CD4-positive, alpha-beta T cell treated with Interferon alpha-2 for 1 hour (primary cell): ENCODE measurements at places on chromosomes 2 and 18.

DNA sequence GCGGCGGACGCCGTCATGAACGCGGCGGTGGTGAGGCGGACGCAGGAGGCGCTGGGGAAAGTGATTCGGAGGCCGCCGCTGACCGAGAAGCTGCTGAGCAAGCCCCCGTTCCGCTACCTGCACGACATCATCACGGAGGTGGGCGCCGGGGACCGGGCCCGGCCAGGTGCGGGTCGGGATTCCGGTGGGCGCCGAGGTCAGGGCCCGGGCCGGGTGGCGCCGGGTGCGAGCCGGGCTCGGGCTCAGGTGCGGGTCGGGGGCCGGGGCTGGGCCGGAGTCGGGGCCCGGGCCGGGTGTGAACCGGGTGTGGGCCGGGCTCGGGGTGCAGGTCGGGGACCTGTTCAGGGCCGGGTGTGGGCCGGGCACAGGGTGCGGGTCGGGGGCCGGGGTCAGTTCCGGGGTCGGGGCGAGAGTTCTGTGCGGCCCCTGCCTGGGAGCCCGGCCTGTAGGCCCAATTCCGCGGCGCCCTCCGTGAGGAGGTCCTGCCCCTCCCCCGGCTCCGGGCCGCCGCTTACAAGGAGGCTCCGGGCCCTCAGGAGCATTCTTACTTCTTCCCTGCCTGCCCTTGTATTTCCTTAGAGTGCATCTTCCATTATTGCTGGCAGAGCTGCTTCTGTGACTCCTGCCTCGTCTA, 447 bp downstream of the TRAF3IP1 start:
- DNase-seq: no peak

GRCh38 chr2:21438949-21439348, 315.2 kb downstream of the TDRD15 start:
- DNase-seq: no peak

DNA sequence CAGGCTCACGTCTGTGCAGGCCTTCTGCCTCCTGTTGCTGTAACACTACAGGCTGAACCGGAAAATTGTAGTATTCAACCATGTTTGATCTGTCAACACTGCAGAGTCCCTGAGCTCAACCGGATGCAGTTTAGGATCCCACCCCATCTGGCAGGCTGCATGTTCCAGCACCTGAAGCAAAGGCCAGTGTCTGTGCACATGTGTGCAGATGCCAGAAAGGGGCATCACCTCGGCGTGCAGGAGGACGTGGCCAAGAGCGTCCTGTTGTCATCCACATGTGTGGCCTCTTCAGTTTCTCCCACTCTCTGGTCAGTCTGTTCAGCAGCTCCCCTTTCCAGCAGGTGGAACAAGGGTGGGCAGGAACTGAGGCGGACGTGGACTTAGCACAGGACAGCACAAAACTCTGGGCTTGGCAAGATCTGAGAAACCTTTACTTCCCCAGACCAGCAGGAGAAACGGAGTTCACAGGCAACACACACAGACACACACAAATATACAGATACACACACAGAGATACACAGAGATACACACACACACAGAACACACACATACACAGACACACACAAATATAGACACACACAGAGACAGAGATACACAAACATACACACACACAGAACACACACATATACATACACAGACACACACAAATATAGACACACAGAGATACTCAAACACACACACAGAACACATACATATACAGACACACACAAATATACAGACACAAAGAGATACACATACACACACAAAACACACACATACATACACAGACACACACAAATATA, 111.3 kb downstream of the NDUFA10 start:
- DNase-seq: no peak

GRCh38 chr18:57947117-57947516, 96.9 kb upstream of the NEDD4L start:
- no peak for DNase-seq

DNA sequence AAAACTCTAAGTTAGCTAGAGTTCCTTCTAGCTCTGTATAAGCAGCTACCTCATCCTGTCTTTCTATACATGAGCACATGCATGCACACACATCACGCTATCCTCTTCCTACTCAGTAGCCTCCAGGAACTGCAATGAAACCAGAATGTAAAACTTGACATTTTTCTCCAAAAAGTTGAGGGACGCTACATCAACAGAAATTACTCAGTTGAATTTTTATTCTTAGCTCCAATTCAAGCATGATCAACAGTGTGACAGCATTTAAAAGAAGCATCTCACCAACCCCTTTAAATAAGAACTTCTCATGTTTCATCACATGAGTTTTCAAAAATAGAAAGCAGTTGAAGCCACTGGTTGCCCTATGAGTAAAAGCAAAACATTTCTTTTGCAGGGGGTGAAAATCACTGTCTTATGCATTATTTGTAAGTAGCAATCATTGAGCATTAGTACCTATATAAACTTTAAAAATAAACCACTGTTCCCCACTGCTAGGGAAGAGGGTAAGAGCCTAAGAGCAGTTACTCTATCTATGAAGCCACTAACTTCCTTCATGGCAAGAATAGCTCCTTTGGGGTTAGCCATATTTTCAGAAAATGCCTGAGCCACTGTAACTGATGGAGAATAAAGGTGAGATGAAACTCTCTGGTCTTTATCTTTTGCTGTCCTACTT, 77.9 kb upstream of the ARL5A start:
- no peak for DNase-seq
